ENCODE measurements at places on chromosomes 1 and 21. TPM values are rescaled to one million over a fixed set of nuclear protein-coding genes. Genes with fewer than 3 reads are reported as not detected.

Gene CAPN9
- total RNA-seq: not detected

Gene WNT3A
- total RNA-seq: not detected

Gene LRRN2
- 0.38 TPM for total RNA-seq

Gene S100A4
- 21.2 TPM for total RNA-seq

Gene TLCD4
- total RNA-seq: 2.0 TPM

Gene TCEA3
- 2.6 TPM for total RNA-seq

Gene KRTAP19-5
- not detected for total RNA-seq

Gene ANKRD45
- total RNA-seq: not detected

Gene CHI3L1
- 14.7 TPM for total RNA-seq

Gene NTMT2
- total RNA-seq: not detected

Gene DCST1
- total RNA-seq: not detected

Gene TDRD5
- not detected for total RNA-seq

Gene GBP2
- total RNA-seq: 3.5 TPM

All from mesangial cell (primary cell).